ENCODE measurements at places on chromosomes 5 and 9.

GRCh38 chr5:38265546-38266179 is 7.3 kb downstream of the EGFLAM start:
- peak; percentile 34 for DNase-seq

DNA sequence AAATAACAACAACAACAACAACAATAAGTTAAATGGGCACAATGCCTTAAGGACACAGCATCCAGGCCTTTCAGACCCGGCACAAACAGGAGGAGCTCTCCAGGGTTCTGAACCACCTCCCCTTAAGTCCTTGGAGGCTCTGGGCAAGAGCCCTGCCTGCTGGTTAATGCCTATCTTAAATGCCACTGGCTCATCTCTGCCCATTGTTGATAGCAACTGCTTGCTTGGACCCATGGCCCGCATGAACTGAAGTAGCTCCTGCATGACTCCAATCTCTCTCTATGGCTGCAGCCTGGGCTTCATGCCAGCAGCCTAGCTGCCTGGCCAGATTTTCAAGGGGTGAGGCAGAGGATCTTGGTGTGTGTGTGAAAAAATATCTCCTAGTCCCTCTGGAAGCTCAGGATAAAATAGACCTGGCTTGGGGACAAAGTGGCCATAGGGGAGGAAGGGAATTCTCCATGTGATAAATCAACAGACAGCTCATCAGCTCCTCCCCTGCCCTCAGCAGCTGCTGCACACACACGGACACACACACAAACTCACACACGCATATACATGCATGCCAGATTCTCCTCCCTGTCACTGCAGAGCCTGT is 27.4 kb downstream of the FAM219A start:
- peak; percentile 29 for DNase-seq

GRCh38 chr9:136107155-136107952 is 11.3 kb downstream of the TMEM250 start:
- peak; percentile 29 for DNase-seq

- no peak for DNase-seq
Observed at GRCh38 chr5:31052937-31053658, 140.4 kb upstream of the CDH6 start.

GRCh38 chr9:34035656-34036055 is 13.0 kb downstream of the UBAP2 start:
- DNase-seq: no peak

DNA sequence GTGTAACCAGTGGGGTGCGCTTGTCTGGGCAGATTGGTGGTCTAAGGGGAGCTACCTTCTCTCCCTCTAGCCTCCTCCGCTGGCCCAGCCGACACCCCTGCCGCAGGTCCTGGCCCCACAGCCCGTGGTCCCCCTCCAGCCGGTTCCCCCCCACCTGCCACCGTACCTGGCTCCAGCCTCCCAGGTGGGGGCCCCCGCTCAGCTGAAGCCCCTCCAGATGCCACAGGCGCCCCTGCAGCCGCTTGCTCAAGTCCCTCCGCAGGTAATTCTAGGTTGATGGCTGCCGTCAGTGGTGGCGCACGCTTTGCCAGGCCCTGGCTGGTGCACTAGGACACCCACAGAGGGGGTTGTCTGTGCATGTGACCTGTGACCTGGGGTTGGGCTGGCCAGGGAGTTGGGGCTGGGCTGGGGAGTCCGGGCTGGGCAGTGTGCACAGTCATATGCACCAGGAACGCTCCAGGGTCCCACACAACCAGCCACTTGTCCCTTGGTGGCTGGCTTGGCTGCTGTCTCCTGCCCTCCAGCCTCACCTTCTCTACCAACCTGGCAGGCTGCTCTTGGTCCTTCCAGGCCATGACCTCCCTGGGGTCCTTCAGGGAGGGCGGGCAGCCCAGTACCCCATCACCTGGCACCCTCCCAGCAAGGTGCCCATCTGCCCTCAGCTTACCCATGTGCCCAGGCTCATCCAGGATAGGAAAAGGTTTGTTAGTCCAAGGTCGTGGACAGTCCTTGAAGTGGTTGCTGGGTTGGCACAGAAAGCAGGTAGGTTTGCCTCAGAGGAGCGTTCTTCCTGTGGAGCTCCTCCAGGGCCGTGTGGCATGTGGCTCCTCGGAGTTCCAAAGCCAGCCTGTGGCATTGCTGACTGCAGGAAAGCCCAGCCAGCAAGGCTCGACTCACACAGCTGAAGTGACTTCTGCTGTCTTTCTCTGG is 73.2 kb downstream of the WNK2 start:
- DNase-seq: no peak

GRCh38 chr9:134950386-134951210 is 32.9 kb upstream of the FCN1 start:
- DNase-seq: no peak

DNA sequence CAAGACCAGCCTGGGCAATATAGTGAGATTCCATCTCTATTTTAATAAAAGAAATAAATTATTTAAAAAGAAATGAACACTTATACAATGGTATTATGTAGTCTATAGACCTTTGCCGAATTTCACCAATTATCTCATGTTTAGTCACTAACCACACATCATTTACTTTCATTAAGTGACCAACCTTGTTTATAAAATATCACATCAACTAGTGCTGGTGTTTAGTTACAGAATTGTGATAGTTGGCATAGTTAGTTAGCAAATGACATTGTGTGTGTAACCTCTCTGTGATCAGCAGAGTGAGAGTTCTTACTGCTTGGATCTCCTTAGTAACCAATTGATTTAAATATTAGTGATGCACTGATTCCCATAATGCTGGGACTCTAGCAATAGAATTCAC is 71.8 kb downstream of the PRR16 start:
- DNase-seq: no peak

DNA sequence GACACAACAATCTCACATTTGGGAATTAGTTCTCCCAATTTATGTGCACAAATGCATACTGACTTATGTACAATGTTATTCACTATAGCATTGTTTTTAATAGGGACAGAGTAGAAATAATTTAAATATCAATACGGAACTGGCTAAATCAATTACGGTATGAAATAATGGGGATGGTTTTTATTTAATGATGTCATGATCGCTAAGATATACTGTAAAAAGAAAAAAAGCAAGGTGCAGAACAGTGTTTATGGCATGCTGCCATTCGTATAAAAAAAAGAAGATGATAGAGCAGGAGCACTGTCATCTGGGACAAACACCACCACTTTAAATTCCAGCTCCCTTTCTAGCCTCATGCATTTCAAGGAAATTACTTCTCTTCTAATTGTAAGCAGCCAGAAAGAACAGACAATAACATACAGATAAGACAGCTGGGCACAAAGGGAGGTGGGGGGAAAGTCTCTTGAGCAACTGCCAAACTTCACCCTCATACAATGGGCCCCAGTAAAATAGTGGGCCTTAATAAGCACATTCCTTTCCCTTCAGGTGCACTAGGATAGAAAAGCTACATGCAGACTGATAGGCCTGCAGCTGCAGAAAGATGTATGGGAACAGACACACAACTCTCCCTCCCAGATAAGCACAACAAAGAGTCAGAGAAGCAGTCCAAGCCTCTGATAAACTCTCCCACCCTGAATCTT is 8.4 kb downstream of the SREK1IP1 start:
- DNase-seq: no peak

DNA sequence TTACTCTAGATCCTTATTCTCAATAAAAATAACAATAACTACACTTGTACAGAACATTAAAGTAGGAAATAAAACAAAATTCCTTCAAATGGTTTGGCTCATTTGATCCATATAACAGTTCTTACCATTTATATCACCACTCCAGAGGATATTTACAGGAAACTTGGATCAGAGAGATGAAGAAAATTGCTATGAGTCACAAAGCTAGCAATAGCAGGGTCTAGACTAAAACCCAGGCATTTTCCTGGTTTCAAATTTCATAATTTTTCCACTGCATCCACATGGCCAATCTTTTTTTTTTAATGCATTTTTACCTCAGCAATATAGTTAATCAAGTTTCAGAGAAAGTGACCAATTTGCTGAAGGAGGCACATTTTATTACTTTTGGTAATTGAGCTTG is 299.2 kb downstream of the ELAVL2 start:
- DNase-seq: no peak

DNA sequence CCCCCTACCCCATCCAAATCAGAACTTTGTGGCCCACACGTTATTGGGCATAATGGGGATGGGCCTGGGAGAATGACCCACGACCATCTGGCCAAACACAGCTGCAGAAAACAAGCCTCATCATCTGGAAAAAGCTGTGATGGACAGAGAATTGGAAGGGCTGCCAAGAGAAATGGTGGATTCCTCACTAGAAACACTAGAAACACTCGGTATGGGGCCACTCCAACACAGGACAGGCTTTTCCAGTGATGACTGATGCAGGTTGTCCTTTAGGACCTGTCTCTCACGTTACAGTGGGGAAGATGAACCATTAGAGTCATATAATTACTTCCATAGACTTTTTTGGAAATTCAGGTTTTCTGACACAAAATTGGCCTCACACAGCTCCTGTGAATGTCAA is 172.4 kb upstream of the TARS1 start:
- DNase-seq: no peak

DNA sequence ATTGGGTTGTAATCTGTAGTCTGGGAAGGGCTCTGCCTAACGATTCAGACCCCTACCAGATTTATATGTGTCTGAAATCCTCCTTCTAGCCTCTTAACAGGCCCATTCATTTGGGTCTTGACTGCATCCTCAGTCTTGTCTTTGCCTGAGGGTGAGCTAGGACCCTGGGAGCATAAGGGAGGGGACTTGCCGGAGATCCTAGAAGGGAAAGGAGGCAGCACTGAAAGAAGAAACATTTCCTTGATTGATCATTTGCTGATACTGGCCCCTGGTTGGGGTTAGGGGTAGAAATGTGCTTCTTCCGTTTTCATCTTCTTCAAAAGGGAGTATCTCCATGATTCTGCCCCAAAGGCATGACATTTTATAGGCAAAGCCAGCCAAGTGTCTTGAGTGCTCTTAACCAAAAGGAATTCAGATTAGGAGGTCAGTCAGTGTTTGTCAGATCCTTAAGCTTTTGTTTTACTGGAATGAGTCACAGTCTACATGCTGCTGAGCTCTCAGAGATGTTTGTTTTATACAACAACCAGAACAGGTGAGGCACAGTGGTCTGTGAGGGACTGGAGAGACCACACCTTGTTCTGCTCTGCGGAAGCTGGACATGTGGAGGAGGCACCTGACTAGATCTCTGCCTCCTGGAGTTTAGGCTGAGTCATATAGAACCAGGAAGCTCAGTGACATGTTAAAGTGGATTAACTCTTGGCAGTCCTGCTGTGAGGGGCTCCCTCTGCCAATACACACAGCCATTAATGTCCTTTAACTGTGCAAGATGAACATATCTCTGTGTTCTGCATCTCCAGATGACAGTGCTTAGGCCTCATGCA is 37.7 kb downstream of the PCDHAC2 start:
- DNase-seq: peak; percentile 43

- DNase-seq: no peak
Observed at GRCh38 chr5:180208435-180209081, 453 bp downstream of the RASGEF1C start.

DNA sequence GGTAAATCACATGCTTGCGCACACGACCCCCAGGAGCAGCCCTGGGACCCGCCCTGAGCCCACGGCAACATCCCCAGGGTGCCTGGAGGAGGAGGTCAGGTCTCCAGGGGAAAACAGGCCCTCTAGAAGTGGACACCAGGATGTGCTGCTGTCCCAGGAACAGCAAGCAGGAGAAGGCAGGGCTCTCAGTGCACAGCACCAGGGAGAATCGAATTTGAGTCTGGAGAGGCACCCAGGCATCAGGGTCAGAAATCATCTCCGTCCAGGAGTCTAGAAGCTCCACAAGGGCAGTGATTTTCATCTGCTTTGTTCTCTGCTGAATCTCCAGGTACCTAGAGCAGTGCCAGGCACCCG is 93.6 kb downstream of the PAX5 start:
- no peak for DNase-seq

DNA sequence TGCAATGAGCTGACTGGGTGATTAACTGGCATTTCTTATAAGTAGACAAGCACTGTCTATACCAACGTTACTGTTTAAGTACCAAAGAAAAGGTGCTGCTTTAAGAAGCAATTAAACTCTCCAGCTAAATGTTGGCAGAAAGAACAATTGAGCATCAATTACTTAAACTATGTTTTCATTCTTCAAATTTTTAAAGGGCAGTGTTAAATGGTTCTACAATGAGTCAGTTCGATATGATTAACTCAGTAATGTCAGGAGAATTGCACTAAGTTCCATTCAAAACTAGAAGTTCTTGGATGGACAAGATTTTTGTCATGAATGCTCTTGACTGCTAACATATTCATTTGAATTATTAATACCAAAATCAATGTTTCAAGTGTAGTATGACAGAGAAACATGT is 593.7 kb downstream of the DNAH5 start:
- DNase-seq: no peak

DNA sequence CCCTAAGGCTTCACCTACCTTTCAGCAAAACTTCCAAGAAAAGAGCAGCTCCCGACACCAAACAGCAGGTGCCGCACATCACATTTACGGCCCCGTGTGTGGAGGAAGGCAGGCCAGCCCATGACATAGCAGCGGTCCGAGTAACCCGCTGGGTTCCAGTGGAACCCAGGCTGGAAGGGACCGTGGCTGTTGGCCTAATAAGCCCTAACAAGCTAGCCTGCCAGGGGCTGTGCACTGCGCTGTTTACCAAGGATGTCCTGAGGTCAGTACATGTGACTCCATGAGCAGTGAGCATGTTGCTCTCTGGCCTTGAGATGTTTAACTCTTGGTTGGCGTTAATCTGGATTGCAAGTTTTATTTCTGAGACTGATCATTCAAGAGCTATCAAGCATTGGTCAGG is 131.5 kb downstream of the FSTL4 start:
- no peak for DNase-seq

DNA sequence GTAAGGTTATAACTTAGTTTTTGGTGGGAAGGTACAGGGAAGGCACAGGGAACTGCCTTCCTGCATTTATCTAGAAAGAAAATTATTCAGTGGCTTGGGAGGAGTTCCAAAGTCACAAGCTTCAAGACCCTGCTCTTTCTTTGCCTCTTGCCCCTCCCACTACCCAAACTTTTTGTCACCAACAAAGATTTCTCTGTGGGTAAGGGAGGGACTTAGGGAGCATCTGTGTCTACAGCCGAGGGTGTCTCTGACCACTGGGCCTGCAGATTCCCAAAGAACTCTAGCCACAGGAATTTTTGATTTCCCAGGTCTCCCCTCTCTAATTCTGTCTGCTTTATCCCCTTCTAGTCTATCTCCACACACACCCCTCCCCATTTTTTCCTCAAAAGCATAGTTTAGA is 2.1 kb downstream of the ECSCR start:
- no peak for DNase-seq

DNA sequence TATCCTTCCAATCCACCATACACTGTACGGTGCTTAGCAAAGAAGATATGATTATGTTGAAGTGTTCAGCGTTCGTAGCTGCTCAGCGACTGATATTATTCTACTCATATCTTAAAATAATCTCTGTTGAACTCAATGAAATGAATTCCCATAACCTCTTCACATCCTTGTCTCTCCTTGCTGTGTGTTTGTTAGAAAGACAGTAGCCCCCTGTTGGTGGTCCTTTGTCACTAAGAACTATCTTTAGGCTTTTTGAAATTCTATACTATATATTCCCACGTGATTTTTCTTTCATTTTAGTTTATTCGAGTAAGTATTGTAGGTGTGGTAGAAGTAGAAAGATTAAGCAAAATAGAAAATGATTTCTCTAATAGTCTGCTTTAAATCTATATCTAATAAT is 762.8 kb upstream of the WWC1 start:
- no peak for DNase-seq
